ENCODE measurements at places on chromosomes 12 and 14.

- DNase-seq: no peak
These were observed 69.5 kb downstream of the STON2 start for GRCh38 chr14:81330619-81331122.

DNA sequence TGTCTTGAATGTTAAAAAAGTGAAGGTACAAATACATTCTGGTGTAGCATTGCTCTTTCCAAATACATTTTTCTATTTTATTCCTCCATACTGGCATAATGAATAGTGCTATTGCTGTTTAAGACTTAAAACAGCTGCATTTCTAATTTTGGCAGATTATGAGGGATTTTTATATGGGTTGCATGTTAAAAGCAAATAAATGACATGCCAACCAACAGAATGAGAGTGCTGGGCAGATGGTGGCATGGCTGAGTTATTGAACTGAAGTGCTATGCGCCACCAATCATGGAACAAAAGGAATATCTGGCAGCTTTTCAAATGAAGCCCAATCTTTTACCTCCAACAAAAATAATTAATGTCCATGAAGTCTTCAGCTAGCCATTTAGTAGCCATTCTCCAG lies 215.0 kb downstream of the PRKD1 start:
- no peak for DNase-seq

GRCh38 chr14:86787717-86788116 lies 1205.3 kb downstream of the GALC start:
- no peak for DNase-seq

- no peak for DNase-seq
These were observed 176.9 kb downstream of the PRKCH start for GRCh38 chr14:61498303-61498702.

DNA sequence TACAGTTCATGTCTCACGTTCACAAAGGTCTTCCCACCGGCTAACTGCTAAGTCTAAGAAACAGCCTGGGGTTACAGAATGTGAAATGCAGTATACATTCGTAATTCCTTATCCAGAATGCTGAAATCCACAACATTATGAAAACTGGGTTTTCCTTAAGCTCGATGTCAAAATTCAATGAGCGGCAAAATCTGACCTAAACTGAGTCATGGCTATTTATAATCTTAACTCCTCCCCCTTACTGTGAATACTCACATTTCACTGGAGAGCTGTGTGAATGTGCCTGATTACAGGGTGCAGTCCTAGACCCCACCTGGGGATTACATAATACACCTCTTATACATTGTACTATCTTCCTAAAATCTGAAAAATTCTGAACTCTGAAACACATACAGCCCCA lies 35.3 kb downstream of the STX2 start:
- DNase-seq: no peak
